GM12864 (cell line): ENCODE measurements at places on chromosomes 13 and 19.
A peak's percentile ranks its signal among the peaks of the same experiment; 100 is the strongest.

DNA sequence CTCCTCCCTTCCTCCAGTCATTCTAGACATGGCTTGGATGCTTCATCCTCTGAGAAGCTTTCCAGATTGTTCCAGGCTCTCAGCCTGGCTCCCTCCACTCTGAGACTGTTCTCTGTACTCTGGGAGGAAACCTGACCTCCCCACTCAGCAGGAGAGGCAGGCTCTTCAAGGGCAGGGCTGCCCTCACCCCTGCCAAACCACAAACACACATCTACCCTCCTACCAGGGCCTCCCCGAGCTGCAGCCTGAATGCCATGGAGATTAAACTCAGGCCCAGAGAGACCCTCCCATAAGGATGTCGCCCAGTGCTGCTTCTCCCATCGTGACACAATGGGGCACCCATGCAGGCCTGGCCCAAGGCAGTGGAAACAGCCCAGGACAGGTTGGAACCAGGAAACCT, 16.2 kb downstream of the NUMBL start:
- DNase-seq: no peak

DNA sequence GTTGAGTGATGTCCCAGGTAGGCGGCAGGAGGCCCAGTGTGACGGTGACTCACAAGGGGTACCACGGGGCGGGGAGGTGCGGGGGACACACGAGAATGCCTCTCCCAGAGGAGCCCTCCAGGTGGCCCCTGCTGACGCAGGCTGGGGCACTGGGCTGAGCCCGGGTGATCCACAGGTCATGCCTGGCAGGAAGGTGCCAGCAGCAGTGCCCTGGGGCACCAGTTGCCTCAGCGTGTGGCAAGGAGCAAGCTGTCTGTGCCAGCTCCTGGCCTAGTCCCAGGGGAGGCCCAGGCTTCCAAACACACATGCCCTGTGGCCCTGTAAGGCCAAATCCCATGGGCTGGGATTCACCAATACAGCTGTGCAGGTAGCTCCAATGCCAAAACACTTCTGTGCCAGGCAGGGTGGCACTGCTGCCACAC, 28.0 kb downstream of the AKT2 start:
- DNase-seq: no peak

- no peak for DNase-seq
These were observed 6.2 kb downstream of the PEAK3 start for GRCh38 chr19:2275588-2276428.

DNA sequence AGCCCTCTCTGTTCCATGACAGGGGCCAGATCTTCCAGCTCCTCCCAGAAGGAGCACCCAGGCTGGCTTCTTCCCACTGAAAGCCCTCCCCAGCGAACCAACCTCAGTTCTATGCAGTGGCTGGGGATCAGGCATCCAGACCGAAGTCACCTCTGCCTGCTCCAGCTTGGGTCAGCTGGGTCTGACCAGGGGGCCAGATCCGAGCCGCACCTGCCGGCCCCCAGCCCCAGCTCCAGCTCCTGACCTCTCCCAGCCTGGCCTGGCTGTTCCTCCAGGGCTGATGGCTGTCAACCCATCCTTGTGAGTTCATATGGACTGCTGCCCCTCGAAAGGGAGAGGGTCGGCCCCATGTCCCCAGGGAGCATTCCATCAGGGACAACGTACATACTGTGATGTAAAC, 8.0 kb downstream of the TSSK6 start:
- no peak for DNase-seq

GRCh38 chr13:100102042-100102441, 13.1 kb downstream of the PCCA start:
- no peak for DNase-seq

GRCh38 chr13:108835083-108835482, 205.7 kb downstream of the MYO16 start:
- no peak for DNase-seq

GRCh38 chr19:29771708-29772414, 39.9 kb upstream of the CCNE1 start:
- no peak for DNase-seq

DNA sequence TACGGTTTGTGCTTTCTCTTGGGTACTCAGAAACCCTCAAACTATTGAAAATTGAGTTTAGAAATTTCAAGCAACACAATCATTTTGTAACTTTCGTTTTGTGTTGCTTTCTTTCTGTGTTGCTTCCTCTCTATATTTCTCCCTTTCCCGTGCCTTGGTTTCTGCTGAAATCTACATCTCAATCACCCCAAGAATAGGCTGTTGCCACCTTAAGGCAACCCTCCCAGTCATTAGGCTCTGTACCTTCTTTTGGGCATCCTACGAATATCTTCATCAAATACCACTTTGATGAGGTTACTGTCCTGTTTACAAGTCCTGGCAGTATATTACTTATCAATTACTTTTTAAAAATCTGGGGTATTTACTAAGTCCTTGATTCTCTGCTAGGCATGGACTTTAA, 621.6 kb downstream of the GPC6 start:
- no peak for DNase-seq

GRCh38 chr13:38530492-38530891, 156.4 kb upstream of the FREM2 start:
- DNase-seq: no peak

DNA sequence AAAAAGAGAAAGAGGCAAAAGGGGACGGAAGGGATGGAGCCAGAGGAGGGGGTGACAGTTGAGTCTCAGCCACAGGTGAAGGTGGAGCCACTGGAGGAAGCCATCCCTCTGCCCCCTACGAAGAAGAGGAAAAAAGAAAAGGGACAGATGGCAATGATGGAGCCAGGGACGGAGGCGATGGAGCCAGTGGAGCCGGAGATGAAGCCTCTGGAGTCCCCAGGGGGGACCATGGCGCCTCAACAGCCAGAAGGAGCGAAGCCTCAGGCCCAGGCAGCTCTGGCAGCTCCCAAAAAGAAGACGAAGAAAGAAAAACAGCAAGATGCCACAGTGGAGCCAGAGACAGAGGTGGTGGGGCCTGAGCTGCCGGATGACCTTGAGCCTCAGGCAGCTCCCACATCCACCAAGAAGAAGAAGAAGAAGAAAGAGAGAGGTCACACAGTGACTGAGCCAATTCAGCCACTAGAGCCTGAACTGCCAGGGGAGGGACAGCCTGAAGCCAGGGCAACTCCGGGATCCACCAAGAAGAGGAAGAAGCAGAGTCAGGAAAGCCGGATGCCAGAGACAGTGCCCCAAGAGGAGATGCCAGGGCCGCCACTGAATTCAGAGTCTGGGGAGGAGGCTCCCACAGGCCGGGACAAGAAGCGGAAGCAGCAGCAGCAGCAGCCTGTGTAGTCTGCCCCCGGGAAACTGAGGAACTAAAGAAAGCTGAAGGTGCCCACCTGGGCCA, 2.5 kb downstream of the POLR1G start:
- no peak for DNase-seq

- DNase-seq: no peak
These were observed 40.5 kb downstream of the GATAD2A start for GRCh38 chr19:19445911-19446361.

DNA sequence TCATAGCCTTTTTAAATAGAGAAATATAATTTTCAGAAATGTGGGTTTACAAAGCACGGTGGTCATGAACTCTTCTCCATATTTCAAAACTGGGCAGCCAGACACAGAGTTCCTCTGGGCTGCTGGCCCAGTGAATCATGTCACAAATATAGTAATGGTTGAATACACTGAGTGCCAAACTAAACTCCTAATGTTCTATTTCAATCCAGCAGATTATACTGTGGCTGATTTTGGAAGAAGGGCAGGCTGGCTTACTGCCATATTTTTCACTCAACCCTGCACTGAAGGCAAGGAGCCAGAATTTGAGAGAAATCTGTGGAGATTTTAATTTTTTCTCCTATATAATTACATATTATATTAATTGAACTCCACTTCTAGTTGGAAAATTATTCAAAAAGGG, 17.0 kb upstream of the PRR20A start:
- no peak for DNase-seq

GRCh38 chr19:20167651-20168122, 673 bp downstream of the ZNF486 start:
- no peak for DNase-seq

- DNase-seq: no peak
These were observed 94.3 kb downstream of the GPC6 start for GRCh38 chr13:93320942-93321341.

- peak; percentile 56 for DNase-seq
These were observed 4.6 kb downstream of the SAFB start for GRCh38 chr19:5627395-5627904.

GRCh38 chr13:59274958-59275727, 888.6 kb downstream of the DIAPH3 start:
- DNase-seq: no peak

GRCh38 chr13:37868691-37869505, 674 bp downstream of the TRPC4 start:
- no peak for DNase-seq

GRCh38 chr19:51010066-51010795, 8.8 kb upstream of the KLK8 start:
- DNase-seq: no peak

GRCh38 chr13:24877531-24877930, 113.6 kb downstream of the RNF17 start:
- no peak for DNase-seq

DNA sequence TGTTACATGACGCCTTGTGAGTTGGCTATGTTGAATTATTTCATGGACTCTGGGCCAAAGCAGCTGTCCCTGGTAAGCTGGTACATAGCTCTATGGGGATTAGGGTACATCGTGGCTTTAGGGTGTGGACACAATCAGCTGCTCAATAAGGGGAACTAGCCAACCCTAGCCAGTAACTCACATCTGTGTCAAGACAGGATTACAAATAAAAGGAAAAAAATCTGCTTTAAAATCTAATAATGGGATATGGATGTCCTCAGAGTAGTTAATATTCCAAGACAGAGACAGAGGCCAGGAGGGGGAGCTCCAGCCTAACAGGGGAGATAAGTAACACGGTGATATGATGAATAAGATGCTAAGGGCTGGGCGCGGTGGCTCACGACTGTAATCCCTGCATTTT, 21.1 kb upstream of the ZNF766 start:
- DNase-seq: no peak

GRCh38 chr13:90868321-90868920, 479.1 kb upstream of the MIR17HG start:
- no peak for DNase-seq
